CD4-positive, alpha-beta T cell treated with Interleukin-6 for 4 hours (primary cell): ENCODE measurements at places on chromosomes 1 and 21.
A peak's percentile ranks its signal among the peaks of the same experiment; 100 is the strongest.

DNA sequence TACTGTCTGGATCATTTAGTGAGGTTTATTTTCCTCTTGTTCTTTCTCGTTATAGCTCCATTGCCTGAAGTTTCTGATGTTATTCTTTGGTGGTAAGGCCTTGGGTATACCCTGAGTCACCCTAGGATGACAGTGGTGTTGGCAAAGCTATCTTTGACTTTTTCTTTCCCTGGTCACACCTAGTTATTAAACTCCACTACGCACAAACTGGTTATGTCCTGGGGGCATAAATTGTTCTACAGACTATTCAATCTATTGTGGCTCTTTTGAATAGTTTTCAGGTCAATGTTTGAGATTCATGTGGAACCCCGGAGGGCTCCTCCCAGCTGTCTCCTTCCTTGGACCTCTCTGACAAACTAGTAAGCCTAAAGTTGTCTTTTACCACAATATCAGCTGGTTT lies 157.7 kb downstream of the SLC35F3 start:
- DNase-seq = no peak

- no peak for DNase-seq
These were observed 1.6 kb downstream of the PRUNE1 start for GRCh38 chr1:151009674-151010345.

GRCh38 chr1:107900090-107900945 lies 64.7 kb downstream of the VAV3 start:
- DNase-seq = no peak

- DNase-seq = peak; percentile 59
These were observed 10.7 kb upstream of the RGS16 start for GRCh38 chr1:182614796-182615454.

GRCh38 chr1:34379911-34380310 lies 203.2 kb downstream of the C1orf94 start:
- DNase-seq = no peak

- DNase-seq = no peak
These were observed 2.3 kb downstream of the LYPLA2 start for GRCh38 chr1:23793018-23793781.

- DNase-seq = no peak
These were observed 278.2 kb downstream of the NTNG1 start for GRCh38 chr1:107419003-107419402.

GRCh38 chr21:39007985-39008384 lies 175.3 kb downstream of the PSMG1 start:
- no peak for DNase-seq

GRCh38 chr1:215082532-215083382 lies at the start of gene KCNK2:
TSS of gene KCNK2 (plus strand) at chr1:215082737. CDS start at chr1:215083386, 649 bp downstream.
- no peak for DNase-seq

DNA sequence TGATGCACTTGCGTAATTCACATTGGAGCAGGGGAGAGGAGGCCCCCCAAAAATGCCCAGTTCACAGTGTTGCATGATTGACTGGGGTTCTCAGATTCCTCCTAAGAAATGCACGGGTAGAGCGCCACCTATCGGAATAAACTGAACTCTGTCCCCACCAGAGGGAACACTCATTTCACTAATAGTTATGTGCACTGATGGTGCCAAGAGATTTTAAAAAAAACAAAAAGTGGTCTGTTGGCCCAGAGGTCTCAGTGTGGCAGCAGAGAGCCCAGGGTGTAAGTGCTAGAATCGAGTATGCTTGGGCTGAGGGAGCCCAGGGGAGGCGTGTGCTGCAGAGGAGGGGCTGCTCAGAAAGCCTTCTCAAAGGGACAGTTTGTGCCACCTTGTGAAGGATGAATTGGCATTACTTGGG lies 6.9 kb downstream of the PINK1 start:
- peak; percentile 66 for DNase-seq

DNA sequence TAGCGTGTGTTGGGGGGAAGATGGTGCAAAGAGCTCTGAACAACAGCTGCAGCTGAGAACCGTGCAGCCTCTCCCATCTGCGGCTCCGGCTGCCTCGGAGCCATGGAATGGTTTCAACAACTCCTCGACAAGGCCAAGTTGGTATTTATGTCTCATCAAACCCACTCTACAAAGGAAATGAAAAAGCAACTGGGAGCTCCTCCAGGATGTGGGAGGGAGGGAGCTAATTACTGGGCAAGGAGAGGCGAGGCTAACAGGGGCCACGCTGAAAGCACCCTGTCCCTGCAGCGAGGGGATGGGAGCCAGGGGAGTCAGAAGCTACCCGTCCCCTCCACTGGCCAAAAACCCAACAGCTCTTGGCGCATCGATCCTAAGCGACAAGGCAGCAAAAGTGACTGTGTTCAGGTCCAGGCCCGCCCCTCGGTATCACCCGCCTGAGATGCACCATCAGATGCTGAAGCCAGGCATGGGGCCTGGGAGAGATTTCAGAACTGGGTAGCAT lies 63.1 kb downstream of the ACOT7 start:
- DNase-seq = no peak

DNA sequence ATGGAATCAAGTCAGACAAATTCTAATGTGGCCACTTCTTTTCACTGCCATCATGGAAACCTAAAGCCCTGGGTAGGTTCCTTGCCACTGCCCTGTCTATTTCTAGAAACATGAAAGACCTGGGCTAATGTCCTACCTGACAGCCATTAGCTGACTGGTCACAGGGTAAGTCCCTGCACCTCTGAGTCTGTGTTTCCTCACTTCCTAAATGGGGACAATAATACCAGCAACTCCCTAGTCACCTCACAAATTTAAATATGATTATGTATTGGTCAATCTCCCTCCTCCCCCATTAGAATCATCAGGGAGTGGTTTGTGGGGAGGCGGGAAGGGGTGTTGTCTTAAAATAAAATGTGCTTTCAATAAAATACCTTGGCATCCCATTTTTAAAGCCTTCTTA lies 2.2 kb downstream of the CREG1 start:
- DNase-seq = no peak
